Myocyte (in vitro differentiated cells): ENCODE measurements at places on chromosomes 11 and 22. TPM values are rescaled to one million over a fixed set of nuclear protein-coding genes. Genes with fewer than 3 reads are reported as not detected.

- no peak for DNase-seq
These were observed 550.1 kb downstream of the SOX6 start for GRCh38 chr11:15806217-15806616.

DNA sequence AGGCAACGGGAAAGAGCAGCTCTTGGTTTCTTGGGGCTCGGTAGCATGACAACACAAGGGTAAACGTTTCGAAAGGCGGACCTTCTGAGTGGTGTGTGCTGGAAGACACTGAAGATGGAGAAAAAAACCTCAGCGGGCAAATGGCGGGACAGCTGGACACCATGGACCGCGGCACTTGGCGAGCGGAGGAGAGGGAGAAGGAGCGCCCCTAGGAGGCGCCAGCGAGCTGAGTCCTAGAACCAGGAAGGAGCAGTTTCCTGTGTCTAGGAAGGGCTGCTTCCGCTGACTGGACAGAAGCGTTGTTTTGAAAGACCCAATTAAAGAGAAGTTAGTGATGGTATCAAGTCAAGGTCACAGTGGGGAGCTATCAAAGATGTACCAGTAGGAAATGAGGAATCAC lies 44.0 kb upstream of the OPCML start:
- DNase-seq: no peak

GRCh38 chr11:77187111-77187750 lies 59.2 kb downstream of the MYO7A start:
- DNase-seq: no peak

GRCh38 chr11:76810151-76810853 lies 27.1 kb downstream of the TSKU start:
- DNase-seq: peak; percentile 53

- no peak for DNase-seq
These were observed 2.5 kb downstream of the CHORDC1 start for GRCh38 chr11:90220391-90220790.

Gene GRIK4
- 0.27 and 0.52 TPM in 2 replicates for total RNA-seq

Gene MOB2
- total RNA-seq: 15.0 and 16.7 TPM in 2 replicates
